Esophagus muscularis mucosa (tissue), 4 donors: ENCODE measurements at places on chromosomes 11 and 22. TPM values are rescaled to one million over a fixed set of nuclear protein-coding genes. Genes with fewer than 3 reads are reported as not detected.

The MEI1 gene
- 1.3 TPM for total RNA-seq

The MRGPRX3 gene
- not detected for total RNA-seq

The DDIAS gene
- total RNA-seq, result 0.17 TPM

The OR8D4 gene
- not detected for total RNA-seq

The KRTAP5-8 gene
- total RNA-seq, result not detected

GRCh38 chr11:128804481-128804880 lies 62.6 kb downstream of the KCNJ1 start:
- H3K4me1 ChIP-seq, result no peaks in the 10 kb centered on the region
- H3K27ac ChIP-seq, result no peak overlapping the region
- H3K4me3 ChIP-seq, result no peak overlapping the region
- no peak for DNase-seq
- peaks cover 57% of the 10 kb centered on the region for H3K36me3 ChIP-seq

GRCh38 chr22:21701384-21701971 lies 34.1 kb downstream of the YPEL1 start:
- H3K36me3 ChIP-seq, result no peaks in the 10 kb centered on the region
- peaks cover 34% of the 10 kb centered on the region for H3K4me1 ChIP-seq
- DNase-seq, result no peak
- no peak overlapping the region for H3K4me3 ChIP-seq
- H3K27me3 ChIP-seq, result no peaks in the 10 kb centered on the region

DNA sequence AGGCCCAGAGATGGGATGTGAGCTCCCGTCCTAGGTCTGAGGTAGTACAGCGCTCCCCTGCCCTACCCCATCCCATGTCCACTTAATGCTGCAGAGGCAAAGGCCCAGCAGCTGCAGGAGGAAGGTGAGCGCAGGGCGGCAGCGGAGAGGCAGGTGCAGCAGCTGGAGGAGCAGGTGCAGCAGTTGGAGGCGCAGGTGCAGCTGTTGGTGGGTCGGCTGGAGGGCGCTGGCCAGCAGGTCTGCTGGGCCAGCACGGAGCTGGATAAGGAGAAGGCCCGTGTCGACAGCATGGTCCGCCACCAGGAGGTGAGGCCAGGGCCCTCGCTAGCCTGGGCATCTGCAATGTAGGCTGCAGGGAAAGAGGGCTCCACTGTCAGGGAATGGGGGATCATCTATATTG lies 15.2 kb downstream of the CCDC157 start:
- H3K4me3 ChIP-seq, result no peak overlapping the region
- no peaks in the 10 kb centered on the region for H3K4me1 ChIP-seq
- H3K36me3 ChIP-seq, result no peaks in the 10 kb centered on the region
- H3K27me3 ChIP-seq, result no peaks in the 10 kb centered on the region
- no peak for DNase-seq

DNA sequence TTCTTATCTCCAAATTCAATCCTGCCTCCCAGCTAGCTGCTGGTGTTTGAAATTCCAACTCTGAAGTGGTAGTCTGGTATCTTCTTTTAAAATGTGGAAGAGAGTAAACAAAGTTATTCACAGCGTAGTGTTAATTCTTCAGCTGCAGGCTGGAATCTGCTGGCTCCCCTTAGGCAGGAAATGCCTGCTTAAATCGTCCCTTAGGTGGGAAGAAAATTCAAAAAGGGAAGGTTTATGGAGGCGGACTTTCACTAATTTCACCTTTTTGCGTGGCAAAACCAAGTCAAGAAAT lies 439.0 kb upstream of the CCDC90B start:
- no peaks in the 10 kb centered on the region for H3K36me3 ChIP-seq
- no peak for DNase-seq

- H3K4me3 ChIP-seq, result no peak overlapping the region
- no peaks in the 10 kb centered on the region for H3K4me1 ChIP-seq
- no peak for DNase-seq
- no peak overlapping the region for H3K27ac ChIP-seq
- H3K36me3 ChIP-seq, result no peaks in the 10 kb centered on the region
Measured at GRCh38 chr22:19497245-19497644, 17.5 kb downstream of the CDC45 start.

DNA sequence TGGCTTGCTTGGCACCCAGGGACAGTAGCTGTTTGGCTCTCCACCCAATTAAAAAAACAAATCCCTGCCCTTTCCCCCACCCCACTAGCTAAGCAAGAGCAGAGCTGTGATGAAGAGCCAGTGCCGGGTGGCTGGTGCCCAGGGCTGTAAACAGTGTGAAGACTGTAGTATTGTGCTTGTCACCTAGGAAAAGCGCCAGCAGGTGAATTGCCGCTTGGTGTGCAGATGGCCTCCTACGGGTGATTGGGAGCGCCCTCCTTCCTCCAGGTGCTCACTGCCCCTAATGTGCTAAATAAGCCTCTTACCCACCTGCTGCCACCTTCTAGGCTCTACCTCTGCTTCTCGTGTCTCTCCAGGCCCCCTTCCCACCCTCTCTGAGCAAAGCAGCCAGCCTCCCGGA lies 18.4 kb upstream of the RAPSN start:
- H3K27me3 ChIP-seq, result no peaks in the 10 kb centered on the region
- H3K36me3 ChIP-seq, result peaks cover 33% of the 10 kb centered on the region
- H3K4me1 ChIP-seq, result peaks cover 68% of the 10 kb centered on the region

DNA sequence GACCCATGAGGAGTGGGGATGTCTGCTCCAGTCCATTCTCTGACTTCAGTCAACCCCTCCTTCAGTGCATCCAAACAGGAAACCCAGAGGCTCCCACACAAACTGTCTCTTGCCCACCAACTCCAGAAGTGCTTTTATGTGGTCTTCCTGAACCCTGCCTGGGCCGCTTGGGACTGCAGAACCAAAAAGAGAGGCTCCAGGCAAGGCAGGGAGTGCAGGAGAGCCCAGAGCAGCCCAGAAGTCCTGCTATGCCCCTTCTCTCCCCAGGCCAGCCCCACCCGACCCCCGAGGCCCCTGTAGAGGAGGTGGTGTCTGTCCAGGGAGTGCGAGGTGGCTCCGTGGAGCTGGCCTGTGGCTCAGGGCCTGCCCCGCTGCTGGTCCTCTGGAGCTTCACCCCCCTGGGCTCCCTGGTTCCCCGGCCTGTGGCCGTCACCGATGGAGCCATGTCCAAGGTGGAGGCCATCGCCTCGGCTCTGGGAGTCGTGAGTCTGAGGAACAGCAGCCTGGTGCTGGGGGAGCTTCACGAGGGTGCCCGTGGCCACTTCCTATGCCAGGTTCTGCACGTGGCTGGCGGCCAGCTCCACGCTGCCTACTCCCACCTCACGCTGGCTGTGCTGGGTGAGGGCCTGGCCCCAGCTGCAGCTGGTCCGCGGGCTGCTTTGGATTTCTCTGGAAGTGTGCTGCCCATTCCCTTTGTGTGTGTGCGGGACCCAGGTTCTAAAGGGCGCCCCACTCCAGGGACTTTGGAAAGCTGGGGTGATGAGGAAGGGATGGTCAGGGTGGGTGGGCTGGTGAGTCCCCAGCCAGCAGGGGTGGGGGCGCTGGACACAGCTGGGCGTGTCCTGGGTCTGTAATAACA lies 1.8 kb downstream of the VSIG10L2 start:
- no peaks in the 10 kb centered on the region for H3K27me3 ChIP-seq
- H3K4me3 ChIP-seq, result no peak overlapping the region
- peaks cover 21% of the 10 kb centered on the region for H3K4me1 ChIP-seq
- no peak overlapping the region for H3K27ac ChIP-seq
- H3K36me3 ChIP-seq, result no peaks in the 10 kb centered on the region

- peak overlapping the region; percentile 47 for H3K27ac ChIP-seq
- H3K4me1 ChIP-seq, result peaks cover 28% of the 10 kb centered on the region
- no peak overlapping the region for H3K4me3 ChIP-seq
- DNase-seq, result no peak
- no peaks in the 10 kb centered on the region for H3K27me3 ChIP-seq
Measured at GRCh38 chr11:61603667-61604066, 22.8 kb upstream of the SYT7 start.

GRCh38 chr22:17272511-17272991 lies 53.3 kb upstream of the ADA2 start:
- no peaks in the 10 kb centered on the region for H3K4me1 ChIP-seq
- H3K4me3 ChIP-seq, result no peak overlapping the region
- no peak for DNase-seq
- no peaks in the 10 kb centered on the region for H3K36me3 ChIP-seq
- no peaks in the 10 kb centered on the region for H3K27me3 ChIP-seq

DNA sequence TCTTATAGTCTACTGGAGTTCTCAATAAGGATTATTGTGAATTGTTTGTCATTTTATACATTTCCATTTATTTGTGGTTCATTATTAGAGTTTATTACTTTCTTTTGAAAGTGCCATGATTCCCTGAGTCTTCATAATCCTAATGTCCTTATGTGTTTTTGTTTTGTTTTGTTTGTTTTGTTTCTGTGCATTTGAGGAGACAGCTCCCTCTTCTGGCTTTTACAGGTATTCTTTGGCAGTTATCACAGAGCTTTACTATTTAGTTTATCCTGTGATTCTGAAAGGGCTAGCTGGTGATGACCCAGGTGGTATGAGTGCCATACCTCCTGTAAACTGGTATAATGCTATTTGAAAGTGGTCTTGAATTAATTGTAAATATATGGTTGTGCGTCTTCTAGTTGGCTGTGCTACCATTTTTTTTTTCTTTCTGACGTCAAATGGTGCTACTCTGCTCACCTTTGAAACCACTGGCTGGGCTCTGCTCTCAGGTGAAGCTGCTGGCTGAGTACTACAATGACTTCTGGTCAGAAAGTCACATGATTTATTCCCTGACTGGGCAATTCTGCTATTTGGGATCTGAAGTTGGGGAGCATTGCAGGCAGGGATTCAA lies 751.2 kb downstream of the JRKL start:
- no peaks in the 10 kb centered on the region for H3K4me1 ChIP-seq
- no peak overlapping the region for H3K27ac ChIP-seq
- no peaks in the 10 kb centered on the region for H3K27me3 ChIP-seq
- H3K36me3 ChIP-seq, result no peaks in the 10 kb centered on the region

DNA sequence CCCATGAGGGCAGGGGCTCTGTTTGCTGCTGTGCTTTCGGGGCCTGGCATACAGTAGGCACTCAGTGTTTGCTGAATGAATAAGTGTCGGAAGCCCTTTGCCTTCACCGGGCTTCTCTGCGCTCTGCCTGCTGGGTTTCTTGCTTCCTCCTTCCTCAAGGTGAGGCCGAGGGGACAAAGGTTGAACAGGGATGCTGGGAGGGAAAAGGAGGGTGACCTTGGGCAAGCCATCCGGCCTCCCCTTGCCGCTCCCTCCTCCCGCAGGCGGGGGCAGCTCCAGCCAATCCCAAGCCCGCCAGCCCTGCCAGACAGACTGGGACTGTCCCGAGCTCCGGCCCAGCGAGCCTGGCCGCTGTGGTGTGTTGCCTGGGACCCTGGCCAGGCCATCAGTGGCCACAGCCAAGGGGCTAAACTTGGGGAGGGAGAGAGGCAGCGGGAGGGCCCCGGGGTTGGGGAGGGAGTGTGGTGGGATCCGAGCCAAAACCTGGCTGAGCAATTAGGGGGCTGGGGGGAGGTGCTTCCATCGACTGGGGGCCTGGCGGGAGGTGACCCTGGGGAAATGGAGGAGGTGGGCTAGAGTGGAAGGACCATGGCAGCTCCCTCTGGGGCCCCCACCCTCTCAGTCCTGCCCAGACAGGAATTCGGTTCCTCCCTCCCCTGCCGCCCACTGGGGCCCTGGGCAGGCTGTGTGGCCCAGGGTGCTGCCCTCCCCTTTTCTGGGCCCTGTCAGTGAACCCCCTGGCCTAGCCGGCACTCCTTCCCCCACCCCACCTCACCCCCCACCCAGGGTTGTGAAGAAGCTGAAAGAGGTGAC lies 3.4 kb upstream of the RCOR2 start:
- H3K27ac ChIP-seq, result peak overlapping the region; percentile 88
- no peak for DNase-seq
- peaks cover 52% of the 10 kb centered on the region for H3K4me1 ChIP-seq
- no peaks in the 10 kb centered on the region for H3K27me3 ChIP-seq
- no peaks in the 10 kb centered on the region for H3K36me3 ChIP-seq

DNA sequence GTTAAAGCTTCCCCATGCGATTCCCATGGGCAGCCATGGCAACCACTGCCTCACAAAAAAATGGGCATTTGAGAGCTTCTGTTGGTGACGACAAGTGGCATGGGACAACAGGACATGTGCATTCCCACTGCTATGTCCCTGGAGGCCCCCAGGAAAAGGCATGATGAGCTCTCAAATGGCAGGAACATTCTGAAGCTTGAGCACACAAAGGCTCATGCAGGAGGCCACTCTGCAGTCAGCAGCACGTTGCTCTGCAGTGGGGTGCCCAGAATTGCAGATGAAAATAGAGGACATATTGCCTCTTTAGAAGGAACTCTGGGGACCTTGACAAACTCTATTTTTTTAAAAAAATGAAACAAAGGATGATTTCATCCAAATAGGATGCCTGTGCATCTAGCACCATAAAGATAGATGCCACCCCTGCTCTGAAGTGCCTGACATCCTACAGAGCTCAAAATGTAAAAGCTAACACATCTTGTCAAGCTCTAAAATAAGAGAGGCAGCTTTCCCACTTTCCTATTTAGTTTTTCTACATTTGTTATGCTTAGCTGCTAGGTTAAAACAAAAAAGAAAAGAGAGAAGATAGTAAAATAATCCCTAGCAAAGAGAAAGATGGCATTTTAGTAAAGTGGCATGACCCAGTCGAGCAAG lies 277.6 kb upstream of the ZC3H12C start:
- no peaks in the 10 kb centered on the region for H3K4me1 ChIP-seq
- no peaks in the 10 kb centered on the region for H3K27me3 ChIP-seq
- H3K4me3 ChIP-seq, result no peak overlapping the region
- DNase-seq, result no peak
- no peak overlapping the region for H3K27ac ChIP-seq

GRCh38 chr11:58222721-58223120 lies 6.0 kb downstream of the OR10Q1 start:
- no peak overlapping the region for H3K4me3 ChIP-seq
- H3K4me1 ChIP-seq, result no peaks in the 10 kb centered on the region
- DNase-seq, result no peak
- H3K36me3 ChIP-seq, result no peaks in the 10 kb centered on the region
- no peak overlapping the region for H3K27ac ChIP-seq

- H3K27ac ChIP-seq, result no peak overlapping the region
- H3K4me1 ChIP-seq, result peaks cover 21% of the 10 kb centered on the region
- DNase-seq, result no peak
- H3K27me3 ChIP-seq, result no peaks in the 10 kb centered on the region
- H3K36me3 ChIP-seq, result no peaks in the 10 kb centered on the region
Measured at GRCh38 chr11:126436209-126436755, 80.8 kb downstream of the ST3GAL4 start.
